DMS53 (cell line): ENCODE measurements at places on chromosomes 12 and 14.

DNA sequence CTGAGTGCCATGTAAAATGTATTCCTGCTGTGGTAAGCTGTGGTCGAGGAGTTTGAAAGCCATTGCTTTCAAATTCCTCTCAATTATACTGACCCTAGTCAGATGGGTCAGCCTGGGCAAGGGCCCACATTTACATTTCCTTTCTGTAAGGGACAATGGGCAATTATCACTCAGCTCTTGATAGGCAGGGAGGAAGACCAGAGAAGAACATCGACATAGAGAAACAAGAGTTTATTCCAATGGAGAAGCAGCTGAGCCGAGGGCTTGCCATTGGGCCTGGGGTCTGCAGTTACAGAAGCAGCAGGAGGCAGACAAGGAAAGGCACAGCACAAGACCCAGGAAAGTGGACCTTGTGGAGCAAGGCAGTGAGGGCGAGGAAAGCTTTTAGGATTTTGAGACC is 9.7 kb downstream of the NRIP2 start:
- no peak for DNase-seq

- no peak for DNase-seq
These were observed 1.5 kb downstream of the INF2 start for GRCh38 chr14:104690861-104691455.

DNA sequence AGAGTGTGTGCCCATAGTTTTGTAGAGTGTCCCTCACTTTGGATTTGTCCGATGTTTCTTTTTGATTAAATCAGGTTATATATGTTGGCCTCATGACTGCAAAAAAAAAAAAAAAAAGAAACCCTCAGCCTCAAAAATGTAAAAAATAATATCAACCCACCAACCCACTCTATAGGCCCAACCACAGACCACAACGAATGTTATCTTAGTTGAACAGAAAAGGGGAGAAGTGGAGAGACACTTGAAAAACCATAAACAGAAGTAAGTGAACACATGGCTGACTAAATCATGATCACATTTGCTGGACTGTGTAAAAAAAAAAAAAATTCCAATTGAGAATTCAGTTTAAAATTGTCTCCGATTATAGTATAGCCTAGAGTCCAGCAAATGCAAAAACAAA is 45.5 kb upstream of the ST8SIA1 start:
- DNase-seq: no peak

DNA sequence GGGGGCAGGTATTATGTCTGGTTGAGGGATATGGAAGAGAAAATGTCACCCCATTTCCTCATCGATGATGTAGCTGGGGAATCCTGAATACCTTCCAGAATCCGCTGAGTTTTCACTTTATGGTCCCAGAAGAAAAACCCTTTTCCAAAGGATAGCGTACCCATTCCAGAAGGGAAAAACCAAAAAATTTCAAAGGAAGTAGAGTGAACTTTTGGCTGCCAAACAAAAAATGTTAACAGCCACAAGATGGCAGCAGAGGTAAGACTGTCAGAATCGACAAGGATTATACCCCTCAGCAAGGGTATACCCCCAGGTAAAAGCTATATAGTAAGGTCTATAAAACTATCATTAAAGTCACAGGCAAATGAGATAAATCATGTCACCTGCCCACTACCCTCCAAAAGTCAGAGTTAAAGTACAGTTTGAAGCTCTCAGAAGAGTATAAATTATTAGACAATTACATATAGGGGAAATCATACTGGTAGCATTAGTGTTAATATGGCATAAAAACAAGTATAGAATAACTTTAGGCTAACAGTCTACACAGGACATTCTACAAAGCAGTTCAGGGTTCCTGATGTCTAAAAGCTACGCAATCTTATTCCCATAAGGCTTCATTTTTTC is 18.0 kb downstream of the ACIN1 start:
- no peak for DNase-seq

DNA sequence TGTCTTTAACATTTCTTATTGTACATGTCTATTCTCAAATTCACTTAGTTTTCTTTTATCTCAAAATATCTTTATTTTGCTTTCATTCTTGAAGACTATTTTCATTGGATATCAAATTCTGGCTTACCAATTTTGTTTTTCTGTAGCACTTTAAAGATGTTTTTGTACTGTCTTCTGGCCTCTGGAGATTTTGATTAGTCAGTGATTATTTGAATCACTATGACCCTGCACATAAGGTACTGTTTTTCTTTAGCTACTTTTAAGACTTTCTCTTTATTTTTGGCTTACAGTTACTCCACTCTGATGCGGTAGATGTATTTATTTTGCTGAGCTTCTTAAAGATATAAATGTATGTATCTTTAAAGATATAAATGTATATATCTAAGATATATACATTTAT is 49.6 kb downstream of the MYRFL start:
- DNase-seq: no peak

- DNase-seq: no peak
These were observed 41.5 kb downstream of the FAM186A start for GRCh38 chr12:50354908-50355307.

- no peak for DNase-seq
These were observed 2.4 kb upstream of the CRIP1 start for GRCh38 chr14:105484069-105484996.

- DNase-seq: no peak
These were observed 6.5 kb upstream of the AQP2 start for GRCh38 chr12:49944046-49944445.

- DNase-seq: no peak
These were observed 4.4 kb downstream of the TBX5 start for GRCh38 chr12:114401328-114402083.

GRCh38 chr14:94897082-94897481 is 127.2 kb upstream of the GSC start:
- no peak for DNase-seq

- no peak for DNase-seq
These were observed 92.8 kb downstream of the TGFB3 start for GRCh38 chr14:75888945-75889344.

DNA sequence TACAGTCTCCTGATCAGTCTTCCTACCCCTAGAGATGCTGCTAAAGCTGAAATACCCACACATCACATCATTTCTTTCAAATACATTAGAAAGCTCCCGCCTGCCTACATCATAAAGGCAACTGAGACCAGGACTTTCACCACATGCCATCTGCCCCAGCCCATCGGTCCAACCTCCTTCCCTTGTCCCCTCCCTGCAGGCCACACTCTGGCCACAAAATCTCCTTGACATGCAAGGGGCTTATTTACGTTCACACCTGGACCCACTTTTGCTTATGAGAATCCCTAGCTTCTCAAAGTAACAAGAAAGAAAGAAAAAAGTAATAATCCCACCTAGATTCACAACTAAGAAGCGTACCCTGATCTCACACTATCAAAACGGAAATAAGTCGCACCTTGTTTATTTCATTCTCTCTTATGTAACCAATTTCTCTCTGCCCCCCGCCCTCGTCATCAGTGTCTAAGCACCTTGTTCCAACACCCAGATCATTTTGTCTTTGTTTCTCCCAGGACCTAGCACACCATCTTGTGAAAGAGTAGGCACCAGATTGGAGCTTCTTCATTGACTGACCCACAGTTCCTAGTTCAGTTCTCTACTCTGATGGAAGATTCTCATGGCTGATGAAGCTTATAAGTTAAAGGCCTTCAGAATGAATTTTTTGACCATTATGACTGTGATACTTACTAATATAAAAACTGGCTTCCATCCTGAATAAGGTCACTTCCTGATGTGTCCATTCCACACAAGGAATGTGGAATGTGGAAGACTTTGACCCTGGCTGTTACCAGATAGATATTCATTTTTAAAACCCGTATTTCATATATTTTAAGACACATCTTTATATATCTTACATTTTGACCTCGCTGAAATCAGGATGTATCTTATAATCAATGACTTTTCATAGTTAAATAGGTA is 7.7 kb downstream of the WSB2 start:
- DNase-seq: no peak

DNA sequence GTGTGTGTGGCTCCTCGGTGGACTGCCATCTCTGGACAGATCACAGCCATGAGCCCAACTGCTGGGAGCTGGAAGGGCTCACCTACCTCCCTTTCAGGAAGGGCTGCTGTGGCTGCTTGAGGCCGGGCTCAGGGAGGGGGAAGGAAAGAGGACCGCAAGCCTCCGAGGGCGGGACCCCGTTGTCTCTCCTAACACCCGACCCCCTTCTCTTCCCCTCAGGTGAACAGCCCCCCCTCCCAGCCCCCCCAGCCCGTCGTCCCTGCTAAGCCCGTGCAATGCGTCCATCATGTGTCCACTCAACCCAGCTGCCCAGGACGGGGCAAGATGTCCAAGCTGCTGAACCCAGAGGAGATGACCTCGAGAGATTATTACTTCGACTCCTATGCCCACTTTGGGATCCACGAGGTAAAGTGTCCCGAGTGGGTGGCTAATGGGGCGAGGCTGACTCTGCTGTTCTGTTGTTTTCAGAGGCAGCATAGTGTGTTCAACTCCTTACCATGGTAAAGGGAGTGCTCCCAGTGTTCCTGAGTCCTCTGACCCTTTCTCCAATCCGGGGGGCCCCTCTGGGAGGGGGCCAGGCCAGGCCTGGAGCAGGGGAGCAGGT is 49.5 kb downstream of the PRMT8 start:
- no peak for DNase-seq

DNA sequence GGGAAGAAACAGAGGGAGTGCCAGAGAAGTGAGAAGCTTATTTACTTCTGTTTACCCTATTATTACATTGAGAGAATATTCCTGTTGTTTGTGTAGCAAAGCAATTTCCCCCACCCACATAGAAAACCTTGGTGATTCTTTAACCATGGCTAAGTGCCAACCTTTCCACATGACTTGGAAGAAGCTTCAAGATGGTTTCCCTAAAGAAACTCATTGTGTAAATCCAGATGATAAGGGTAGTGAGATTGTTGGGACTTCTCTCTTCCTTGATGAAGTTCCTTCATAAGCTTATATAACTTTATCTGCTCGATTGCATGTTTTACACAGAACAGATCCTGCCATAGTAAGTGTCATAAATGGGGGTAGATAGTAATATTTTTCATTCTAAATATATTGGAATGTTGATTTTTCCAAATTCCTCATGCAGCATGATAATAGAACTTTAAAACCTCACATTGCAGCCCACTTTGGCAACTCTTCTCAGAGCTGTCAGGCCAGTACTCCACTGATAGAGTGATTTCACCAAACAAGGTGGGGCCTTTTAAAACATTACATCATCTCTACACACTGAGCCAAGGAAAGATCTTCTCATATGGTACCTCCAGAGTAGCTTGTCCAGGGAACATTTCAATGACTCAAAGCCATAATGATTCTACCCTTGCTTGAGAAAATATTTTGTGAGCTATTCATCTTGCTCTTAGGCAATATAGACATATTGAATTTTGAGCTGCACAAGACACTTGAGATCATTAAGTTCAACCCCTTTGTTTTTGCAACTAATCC is 47.8 kb upstream of the KIF21A start:
- no peak for DNase-seq

GRCh38 chr14:74913393-74913910 is 9.6 kb downstream of the RPS6KL1 start:
- no peak for DNase-seq

- no peak for DNase-seq
These were observed 1.8 kb downstream of the MYH6 start for GRCh38 chr14:23406244-23406643.

- DNase-seq: no peak
These were observed 189.7 kb upstream of the CDKN3 start for GRCh38 chr14:54207075-54207474.

GRCh38 chr12:93573552-93574223 is 1.2 kb downstream of the SOCS2 start:
- DNase-seq: no peak

DNA sequence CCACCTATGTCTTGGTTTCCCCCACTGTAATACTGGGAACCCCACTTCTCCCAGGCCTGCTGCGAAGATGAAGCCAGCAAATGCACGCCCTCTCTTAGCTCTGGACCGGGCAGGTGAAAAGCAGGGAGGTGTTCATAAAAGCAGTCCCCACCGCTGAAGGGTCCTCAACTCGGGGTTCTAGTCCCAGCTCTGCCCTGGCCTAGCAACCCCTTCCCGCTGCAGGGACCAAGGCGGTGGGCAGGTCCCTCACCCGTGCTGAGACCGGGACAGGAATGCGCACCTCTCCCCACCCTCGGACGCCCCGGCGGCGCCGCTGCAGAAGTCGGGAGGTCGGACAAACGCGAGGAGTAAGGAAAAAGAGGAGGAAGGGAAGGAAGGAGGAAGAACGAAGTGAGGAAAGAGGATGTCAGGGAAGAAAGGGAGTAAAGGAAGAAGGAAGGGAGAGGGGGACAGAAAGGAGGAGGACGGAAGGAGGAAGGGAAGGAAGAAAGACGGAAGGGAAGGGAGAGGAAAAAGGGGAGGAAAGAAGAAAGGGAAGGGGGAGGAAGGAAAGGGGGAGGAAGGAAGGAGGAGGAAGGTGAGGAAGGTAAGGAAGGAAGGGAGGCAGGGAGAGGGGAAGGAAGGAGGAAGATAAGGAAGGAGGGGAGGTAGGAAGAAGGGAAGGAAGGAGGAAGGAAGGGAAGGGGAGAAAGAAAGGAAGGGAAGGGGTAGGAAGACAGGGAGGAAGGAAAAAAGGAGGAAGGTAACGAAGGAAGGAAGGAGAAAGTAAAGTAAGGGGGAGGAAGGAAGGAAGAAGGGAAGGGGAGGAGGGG is 701 bp downstream of the SPRING1 start:
- DNase-seq: peak; percentile 51

DNA sequence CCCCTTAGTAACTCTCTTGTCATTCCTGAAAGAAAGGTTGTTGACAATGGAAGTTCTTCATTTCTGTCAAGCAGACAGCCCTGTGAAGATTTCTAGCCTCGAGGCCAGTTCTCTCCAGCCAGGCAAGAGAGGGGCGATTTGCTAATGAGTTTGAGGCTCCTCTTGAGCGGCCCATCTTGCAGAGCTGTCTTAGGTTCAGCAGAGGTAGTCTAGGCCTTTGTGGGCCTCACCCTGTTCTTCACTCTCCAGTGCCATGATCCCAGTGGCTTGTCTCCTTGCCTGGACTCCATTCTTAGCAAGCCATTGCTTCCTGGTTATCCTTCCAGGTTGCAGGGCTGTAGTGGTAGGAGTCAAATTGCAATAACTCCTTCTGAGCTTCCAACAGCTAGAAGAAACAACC is 9.7 kb downstream of the TPH2 start:
- DNase-seq: peak; percentile 64

- peak; percentile 32 for DNase-seq
These were observed 4.3 kb upstream of the NIN start for GRCh38 chr14:50835280-50835679.

- DNase-seq: no peak
These were observed 27.3 kb upstream of the YARS2 start for GRCh38 chr12:32783029-32783428.

- DNase-seq: no peak
These were observed 9.0 kb downstream of the SERPINA12 start for GRCh38 chr14:94500264-94500663.

DNA sequence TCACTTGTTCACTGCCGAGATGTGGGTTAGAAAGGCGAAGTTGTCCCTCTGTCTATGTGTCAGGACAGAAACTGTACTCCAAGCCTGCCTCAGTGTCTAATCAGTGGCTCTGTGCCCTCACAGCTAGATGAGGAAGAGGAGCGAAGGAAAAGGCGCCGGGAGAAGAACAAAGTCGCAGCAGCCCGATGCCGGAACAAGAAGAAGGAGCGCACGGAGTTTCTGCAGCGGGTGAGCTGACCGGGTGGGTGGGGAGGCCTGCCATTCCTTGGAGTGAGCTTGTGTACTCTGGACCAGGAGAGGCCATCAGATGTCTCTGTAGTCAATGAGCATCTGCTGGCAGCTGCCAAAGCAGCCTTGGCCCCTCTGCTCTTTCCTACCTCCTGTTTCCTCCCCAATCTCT is 33.5 kb downstream of the JDP2 start:
- no peak for DNase-seq
